AG08396 (cell line): ENCODE measurements at places on chromosomes 16 and 17.

DNA sequence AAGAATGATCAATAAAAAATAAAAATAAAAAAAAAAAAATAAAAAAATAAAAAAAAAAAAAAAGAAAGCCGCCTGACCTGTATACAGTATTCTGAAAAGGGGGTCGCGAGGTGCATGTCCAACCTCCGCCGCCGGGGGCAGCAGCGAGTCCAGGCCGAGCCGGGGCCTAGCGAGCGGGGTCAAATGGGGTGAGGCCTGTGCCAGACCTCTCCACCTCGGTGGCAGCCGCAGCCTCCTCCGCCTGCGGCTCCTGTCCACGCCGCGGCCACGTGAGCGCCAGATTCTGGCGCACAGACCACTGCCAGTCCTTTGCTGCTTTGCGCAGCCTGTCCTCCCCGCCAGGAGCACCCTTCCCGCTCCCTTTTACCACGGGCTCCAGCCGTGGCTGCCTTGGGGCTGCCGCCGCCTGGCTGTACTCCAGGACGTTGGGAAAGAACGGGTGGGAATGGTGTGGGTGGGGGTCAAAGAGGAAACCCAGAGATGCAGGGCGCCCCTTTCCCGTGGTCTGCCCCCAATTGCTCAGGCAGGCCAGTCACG is 2.4 kb upstream of the BCKDK start:
- peak; percentile 86 for DNase-seq

GRCh38 chr17:46841561-46842379 is 9.6 kb upstream of the WNT9B start:
- peak; percentile 80 for DNase-seq

- DNase-seq, result no peak
These were observed 27.7 kb upstream of the IL21R start for GRCh38 chr16:27374221-27374803.

DNA sequence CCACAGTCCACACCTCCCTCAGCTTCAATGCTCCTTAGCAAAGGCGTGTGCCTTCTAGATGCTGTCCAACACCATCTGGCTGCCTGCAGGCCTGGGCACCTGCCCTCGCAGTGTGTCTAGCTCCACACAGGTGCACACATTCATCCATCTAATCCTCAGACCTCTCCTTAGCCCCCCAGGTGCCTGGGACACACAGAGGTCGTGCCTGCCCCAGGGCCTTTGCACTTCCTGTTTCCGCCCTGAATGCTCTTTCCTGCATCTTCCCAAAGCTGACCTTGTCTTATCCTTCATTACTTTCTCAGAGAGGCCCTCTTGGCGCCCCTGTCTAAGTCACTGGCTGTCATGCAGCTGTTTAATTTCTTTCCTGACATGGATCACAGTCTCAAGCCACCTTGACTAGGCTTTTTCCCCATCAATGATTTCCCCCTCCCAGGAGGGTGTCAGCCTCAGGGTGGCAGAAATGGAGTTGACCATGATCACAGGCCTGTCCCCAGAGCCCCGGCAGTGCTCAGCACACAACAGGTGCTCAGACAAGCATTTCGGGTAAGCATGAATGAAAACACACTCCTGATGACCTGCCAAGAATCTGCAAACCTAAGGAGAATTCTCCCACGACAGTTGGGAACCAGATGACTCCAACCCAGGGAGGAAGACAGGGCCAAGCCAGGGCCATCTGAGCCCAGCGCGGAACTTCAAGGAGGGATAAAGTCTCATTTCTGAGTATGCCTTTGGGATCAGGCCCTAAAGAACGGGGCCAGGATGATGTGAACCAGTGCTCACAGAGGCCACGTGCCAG is 76.3 kb downstream of the LITAF start:
- DNase-seq, result no peak

- peak; percentile 27 for DNase-seq
These were observed 83.1 kb downstream of the TNRC6C start for GRCh38 chr17:78041386-78042179.

GRCh38 chr16:69672998-69673713 is 53.2 kb downstream of the NQO1 start:
- DNase-seq, result no peak

GRCh38 chr17:1979182-1979985 is 45.8 kb downstream of the RTN4RL1 start:
- no peak for DNase-seq

DNA sequence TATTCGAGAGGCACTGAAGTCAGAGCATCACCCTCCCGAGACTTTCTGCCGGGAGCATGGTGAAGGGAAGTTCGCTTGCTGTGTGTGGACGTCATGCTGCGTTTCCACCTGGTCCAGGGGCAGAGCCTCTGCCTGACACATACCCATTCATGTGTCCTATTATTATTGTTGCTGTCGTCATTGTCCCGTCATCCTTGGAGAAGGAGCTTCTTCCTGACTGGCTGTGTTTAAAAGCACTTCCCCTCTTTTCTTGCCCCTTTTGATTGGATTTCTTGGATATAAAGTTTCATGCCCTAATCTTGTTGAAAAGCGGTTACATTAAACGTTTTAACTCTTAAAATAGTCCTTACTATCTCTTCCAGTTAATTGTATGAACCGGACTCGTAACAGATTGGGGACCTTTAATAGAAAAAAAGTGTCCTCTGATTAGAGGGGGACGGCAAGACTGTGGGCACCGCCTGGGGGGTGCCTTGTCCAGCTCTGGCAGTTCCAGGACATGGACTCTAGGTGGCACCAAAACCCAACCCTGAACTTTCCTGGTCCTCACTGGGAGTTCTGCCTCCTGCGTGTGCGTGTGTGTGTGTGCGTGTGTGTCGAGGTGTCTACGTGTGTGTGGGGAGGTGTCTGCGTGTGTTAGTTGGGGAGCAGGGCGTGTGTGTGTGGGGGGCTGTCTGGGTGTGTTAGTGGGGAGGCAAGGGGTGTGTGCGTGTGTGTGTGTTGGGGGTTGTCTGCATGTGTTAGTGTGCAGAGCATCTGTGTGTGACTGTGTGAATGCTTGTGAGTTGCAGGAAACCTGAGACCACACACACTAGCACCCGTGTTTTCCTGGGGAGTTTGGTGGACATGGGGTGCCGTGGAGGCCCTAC is 133.3 kb upstream of the CIBAR2 start:
- DNase-seq, result peak; percentile 79

DNA sequence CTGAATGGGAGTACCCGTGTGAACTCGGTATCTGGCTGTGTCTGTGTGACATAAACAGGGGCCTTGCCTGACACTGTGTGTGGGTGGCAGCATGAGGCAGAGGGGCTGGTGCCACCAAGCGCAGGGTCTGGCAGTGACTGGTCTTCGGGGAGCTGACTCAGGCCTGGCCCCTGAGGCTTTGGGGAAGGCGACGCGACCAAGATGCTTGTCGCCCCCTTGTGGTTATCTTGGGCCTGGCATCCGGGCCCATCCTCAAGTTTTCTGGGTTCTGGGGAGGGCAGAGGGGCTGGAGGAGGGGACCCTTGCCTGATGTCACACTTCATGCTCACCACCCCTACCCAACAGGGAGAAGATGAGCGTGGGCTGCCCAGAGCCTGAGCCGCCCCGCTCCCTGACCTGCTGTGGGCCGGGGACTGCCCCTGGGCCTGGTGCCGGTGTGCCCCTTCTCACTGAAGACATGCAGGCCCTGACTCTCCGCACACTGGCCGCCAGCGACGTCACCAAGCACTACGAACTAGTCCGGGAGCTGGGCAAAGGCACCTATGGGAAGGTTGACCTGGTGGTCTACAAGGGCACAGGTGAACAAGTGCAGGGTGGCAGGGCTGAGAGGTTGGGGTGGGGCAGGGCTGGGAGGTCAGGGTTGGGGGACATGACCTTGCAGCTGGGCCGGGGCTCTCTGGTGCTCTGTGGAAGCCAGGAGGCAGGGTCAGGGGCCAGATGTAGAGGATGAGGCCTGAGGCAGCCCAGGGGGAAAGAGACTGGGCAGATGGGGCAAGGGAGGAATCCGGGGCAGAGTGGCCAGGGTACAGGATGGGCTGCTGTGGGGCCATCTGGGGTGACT is 24.9 kb downstream of the SBK1 start:
- DNase-seq, result peak; percentile 80

DNA sequence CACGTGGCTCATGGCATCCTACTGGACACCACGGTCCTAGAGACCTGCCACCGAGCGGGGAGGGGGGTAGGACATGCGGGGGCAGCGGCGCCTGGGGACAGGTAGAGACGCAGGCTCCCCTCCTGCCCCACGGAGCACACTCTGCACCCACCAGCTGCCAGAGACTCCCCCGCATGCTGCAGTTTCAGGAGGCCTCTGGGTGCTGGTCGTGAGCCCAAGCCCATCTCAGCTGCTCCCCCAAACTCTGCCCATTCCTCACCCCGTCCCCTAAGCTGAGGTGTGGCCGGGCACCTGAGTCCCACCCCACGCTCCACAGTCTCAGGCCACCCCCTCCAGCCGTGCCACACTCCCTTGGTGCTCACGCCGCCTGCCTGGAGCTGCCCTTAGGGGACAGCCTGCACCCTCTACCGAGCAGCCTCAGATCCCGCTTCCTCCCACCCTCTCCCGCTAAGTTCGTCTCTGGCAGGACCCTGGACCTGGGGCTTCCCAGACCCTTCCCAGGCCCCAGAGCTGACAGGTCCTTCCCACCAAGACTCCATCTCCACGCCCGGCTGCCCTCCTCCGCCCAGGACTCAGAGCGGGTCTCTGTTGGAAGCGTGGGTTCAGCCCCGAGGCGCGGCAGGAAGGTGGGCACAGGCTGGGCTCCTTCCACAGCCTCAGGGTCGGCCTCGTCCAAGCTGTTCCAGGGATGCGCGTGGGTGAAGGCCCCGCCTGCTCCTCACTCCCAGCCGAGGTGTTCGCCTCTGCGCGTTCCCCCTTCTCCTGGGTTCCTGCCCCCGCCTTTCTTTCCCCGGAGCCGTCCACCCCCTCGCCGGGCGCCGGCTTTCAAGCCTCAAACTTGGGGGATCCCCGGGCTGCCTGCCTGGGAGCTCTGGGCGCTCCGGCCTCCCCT is 1.3 kb downstream of the RAB40B start:
- peak; percentile 51 for DNase-seq

DNA sequence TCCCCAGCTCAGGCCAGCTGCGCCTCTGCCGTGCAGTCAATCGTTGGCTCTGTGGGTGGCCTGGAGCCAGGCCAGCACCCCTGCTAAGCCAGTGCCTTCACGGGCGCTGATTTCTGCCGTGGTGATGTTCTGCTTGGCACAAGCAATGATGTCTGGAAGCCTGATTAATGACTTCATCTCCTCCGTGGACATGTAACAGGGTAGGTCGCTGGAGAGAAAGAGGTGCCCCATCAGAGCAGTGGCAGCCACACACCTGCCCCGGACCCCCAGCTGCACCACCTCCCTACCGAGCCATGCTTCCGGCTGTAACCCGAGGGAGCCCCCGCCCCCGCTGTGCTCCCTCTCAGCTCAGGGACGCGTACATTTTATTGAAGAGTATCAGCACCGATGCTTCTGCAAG is 1.9 kb downstream of the ARL16 start:
- DNase-seq, result no peak

DNA sequence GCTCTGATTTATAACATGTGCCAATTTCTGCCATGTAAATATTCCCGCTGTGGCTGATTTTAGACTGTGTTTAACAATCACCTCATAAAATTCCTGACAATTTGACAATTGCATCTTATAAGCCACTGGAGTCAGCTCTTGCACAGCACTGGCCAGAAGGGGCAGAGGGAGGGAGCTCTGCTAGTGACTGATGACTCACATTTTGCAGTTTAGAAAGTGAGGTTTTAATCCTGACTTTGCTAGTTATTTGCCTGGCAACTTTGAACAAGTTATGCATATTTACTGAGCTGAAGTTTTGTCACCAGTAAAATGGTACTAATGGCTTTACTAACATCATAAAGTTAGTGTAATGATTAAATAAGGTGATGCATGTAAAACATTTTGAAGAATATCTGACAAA is 452.3 kb downstream of the CNTNAP4 start:
- peak; percentile 2 for DNase-seq

DNA sequence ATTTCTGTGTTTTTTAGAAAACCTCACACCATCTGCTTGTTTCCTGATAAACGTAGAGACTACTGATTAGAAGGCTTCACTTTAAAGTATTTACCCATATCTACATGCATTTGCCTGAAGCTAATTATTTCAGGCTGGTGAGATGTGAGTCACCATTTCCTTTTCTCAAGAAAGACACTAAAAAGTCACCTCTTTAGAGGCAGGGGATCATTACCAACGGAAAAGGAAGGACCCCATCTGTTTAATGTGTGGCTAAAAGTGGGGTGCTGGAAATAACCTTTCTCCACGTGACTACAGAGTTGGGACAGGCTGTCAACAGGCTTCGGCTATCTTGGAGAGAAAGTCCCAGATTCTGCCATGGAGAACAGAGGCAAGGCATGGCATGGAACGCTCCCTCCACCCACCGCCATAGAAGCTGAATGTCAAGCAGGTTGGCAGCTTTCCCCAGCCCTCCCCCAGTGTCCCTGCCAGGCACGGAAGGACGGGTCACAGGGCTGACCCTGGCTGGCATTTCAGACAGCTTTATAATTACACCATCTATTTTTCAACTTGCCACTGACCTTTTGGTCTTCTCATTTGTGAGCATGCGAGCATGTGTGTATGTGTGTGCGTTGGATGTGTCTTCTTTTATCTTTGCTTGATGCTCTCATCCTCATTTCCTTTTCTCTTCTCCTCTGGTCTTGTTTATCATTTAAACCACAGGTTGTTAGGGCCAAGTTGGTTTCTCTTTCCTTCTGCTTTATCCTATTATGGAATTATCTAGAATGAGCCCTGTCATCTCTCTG is 157.0 kb downstream of the CPPED1 start:
- DNase-seq, result no peak

GRCh38 chr17:40151414-40151963 is 11.2 kb downstream of the CASC3 start:
- no peak for DNase-seq

- DNase-seq, result peak; percentile 35
These were observed 103.8 kb downstream of the YPEL2 start for GRCh38 chr17:59435238-59435637.

DNA sequence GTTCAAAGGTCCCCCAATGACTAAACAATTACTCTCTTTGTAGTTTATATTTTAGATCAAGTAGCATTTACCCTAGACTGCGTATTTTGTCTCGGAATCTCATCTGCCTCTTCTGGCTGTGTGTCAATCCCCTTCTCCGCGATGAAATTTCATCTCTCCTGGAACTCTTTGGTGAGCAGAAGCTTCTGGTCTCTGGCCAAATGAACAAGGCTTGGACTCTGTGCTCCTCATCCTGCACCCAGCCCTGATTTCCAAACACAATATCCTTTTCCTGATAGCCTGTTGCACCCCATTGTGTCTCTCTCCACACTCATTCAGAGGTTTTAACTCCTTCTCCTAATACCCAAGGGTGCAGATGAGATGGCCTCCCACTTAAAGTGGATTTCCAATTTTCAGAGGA is 609.4 kb upstream of the CDH5 start:
- no peak for DNase-seq

GRCh38 chr16:30950516-30951065 is 1.7 kb downstream of the ORAI3 start:
- no peak for DNase-seq

GRCh38 chr16:67593701-67594100 is 31.4 kb downstream of the CTCF start:
- no peak for DNase-seq

GRCh38 chr17:48492401-48493298 is 38.2 kb downstream of the HOXB1 start:
- peak; percentile 86 for DNase-seq

- no peak for DNase-seq
These were observed 1.5 kb downstream of the FLCN start for GRCh38 chr17:17235212-17236174.

GRCh38 chr16:4339455-4339854 is 11.7 kb downstream of the PAM16 start:
- no peak for DNase-seq
